ENCODE measurements at places on chromosomes 12 and 14. TPM values are rescaled to one million over a fixed set of nuclear protein-coding genes. Genes with fewer than 3 reads are reported as not detected.

DNA sequence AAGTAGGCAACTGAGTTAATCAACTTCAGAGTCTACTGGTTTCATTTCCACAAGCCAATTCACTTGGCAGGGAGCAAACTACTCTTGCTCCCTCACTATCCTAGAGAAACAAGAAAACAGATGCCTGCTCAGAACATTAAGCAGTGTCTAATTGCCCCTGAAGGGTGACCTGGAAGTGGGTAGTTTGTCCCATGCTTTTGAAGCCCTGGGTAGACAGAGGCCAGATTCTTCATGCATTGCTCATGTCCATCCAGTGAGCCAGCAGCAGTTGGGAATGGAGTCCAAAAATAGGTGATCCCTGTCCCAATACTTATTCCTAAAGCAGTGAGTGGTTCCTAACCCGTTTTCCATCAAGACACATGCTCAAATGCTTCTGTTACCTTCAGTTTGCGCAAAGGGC is 48.8 kb downstream of the BICDL1 start:
- DNase-seq = no peak

Gene ZDHHC22
- 3.2 TPM for total RNA-seq

DNA sequence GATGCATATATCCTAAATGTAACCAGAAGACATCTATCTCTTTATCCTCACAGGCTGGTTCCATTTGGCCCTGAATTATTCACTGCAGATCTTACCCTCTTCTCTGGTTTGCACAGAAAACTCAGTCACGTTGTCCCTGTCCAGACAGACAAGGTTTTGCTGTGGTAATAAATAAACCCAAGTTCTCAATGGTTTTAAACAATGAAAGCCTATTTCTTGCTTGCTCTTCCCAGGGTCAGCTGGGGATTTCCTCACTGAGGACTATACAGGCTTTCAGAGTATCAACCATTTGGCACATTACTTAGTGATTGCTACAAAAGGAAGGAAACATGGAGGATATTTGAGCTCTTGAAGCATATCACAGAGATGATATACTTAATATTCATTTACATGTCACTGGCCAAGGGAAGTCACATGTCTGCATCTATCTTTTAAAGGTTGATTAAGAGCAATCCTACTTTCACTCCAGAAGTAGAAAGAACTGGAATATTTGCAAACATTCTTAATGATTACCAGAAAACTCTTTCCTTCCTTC is 24.4 kb upstream of the E2F7 start:
- no peak for DNase-seq

GRCh38 chr12:92581604-92582003 is 121.2 kb upstream of the PLEKHG7 start:
- no peak for DNase-seq

Gene PZP
- 6.5 TPM for total RNA-seq

Gene OR6C2
- 0.12 TPM for total RNA-seq

GRCh38 chr14:99755629-99756603 is 37.3 kb upstream of the EML1 start:
- peak; percentile 92 for DNase-seq

DNA sequence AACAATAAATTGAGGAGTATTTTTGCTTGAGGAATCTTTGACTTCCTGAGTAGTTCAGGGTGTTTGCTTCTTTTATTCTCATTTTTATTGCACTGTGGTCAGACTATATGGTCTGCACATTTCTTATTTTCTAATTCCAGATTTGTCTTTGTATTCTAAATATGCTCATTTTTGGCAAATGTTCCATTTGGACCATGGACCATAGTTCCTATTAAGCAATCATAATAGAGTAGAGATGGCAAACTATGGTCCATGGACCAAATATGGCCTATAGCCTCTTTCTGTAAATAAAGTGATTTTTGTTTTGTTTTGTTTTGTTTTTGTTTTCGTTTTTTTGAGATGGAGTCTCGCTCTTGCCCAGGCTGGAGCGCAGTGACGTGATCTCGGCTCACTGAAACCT is 2.1 kb downstream of the GPRC5A start:
- DNase-seq = no peak

DNA sequence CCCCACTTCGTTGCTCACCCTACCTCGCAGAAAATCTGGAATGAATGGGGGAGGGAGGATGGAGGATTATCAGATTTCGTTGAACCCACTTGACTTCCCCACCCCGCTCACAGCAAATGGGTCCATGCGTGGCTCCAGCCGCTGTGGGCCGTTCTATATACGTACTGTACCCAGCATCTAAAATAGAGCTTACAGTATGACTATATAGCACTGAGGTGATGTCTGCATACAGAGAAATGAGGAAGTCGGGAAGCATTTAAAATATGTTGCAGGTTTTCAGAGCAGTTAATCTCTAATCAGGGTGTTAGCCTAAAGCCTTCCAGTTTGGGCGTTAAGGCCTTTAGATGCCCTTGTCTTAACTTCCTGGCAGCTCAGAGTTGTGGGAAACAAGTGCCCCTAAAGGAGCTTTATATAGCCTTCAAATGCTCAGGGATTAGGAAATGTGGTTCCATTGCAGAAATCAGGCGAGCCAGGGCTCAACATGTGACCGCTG is 1.4 kb downstream of the BICDL1 start:
- DNase-seq = no peak

- no peak for DNase-seq
Observed at GRCh38 chr12:95995238-95996031, 709 bp downstream of the HAL start.

- DNase-seq = no peak
Observed at GRCh38 chr12:57848208-57848607, 1.7 kb upstream of the CTDSP2 start.

- no peak for DNase-seq
Observed at GRCh38 chr12:47349137-47350061, 269.6 kb upstream of the AMIGO2 start.

Gene PLEKHH1
- 61.3 TPM for total RNA-seq

GRCh38 chr14:83561261-83561660 is 1968.7 kb upstream of the FLRT2 start:
- DNase-seq = no peak

- DNase-seq = no peak
Observed at GRCh38 chr12:14314801-14315200, 50.7 kb upstream of the ATF7IP start.

DNA sequence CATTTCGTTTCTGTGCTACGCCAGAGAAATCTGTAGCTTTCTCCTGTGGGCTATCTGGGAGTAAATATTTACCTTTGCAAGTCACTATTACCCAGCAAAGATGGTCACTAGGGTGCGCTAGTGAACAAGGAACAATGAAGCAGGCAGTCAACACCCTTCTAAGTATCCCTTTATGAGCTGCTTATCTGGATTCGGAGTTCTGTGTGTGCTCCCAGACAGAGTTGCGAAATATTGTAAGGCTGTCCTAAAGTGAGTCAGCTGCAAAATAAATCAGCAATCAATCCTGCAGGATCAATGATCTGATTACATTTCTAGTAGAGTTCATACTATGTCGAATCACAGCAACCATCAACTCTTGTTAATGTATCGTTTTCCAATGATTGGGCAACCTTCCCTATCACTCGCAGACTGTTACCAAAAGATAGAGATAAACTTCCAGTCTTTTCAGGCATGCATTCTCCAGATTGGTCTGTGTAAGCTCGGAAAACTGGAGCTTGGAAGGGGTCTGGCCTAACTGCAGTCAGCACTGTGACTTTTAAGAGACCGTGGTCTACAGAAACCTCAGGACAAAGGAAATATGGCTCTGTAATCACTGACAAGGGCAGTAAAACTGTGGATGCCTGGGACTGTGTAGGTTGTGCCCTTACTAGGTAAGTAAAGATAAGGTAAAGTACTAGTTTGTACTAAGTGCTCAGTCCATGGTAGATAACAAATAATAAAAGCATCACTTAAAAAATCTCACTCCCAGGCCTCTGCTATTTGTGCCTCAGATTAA is 133.5 kb downstream of the KCNK10 start:
- peak; percentile 96 for DNase-seq

- no peak for DNase-seq
Observed at GRCh38 chr12:25376985-25377384, 126.3 kb upstream of the KRAS start.

GRCh38 chr12:100445081-100445481 is 28.6 kb upstream of the NR1H4 start:
- DNase-seq = no peak

GRCh38 chr14:105492031-105492970 is 1.3 kb downstream of the TEDC1 start:
- DNase-seq = no peak

Gene EXD2
- total RNA-seq = 22.4 TPM

DNA sequence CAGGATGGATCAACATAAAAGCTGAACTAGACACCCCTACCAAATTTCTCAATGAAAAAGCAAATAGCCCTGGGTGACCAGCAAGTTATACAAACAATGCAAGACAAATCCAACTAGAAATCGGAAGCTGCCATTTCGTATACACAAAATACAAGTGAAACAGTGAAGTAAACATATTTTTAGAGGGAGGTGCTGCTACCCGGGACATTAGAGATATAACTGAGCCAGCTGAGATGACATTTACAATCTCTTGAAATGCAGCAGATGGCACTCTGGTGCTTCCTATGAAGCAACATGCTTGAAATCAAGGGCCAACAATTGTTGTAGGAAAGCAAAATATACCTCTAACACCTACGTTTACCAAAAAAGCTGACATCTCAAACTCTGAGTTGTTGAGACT is 25.5 kb downstream of the BDKRB1 start:
- no peak for DNase-seq

DNA sequence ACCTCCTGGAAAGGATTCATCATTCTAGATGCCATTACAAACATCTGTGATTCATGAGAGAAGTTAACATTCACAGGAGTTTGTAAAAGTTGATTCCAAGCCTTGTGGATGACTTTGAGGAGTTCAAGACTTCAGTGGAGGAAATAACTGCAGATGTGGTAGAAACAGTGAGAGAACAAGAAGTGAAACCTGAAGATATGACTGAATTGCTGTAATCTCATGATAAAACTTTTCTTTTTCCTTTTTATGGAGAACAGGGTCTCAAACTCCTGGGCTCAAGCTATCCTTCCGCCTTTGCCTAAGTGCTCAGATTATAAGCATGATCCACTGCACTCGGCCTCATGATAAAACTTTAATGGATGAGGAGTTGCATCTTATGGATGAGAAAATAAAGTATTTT is 64.5 kb upstream of the GTF2A1 start:
- DNase-seq = no peak

- no peak for DNase-seq
Observed at GRCh38 chr14:85583380-85583779, 53.4 kb downstream of the FLRT2 start.

DNA sequence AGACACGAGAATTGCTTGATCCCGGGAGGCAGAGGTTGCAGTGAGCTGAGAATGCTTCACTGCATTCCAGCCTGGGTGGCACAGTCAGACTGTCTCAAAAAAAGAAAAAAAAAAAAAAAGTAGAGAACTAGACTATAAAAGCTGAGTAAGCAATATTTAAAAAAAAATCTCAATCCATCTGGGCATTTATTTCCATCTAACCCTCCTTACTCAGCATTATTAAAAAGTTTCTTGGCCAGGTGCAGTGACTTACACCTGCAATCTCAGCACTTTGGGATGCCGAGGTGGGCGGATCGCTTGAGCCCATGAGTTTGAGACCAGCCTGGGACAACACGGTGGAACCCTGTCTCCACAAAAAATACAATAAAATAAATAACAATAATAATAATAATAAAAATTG is 4.5 kb downstream of the SUPT16H start:
- DNase-seq = no peak
